T-helper 1 cell (primary cell): ENCODE measurements at places on chromosomes 5 and 9.

GRCh38 chr5:148482697-148483462 is 99.1 kb downstream of the FBXO38 start:
- peak; percentile 39 for DNase-seq

- DNase-seq = no peak
These were observed 221.6 kb upstream of the SLC30A5 start for GRCh38 chr5:68872088-68872839.

DNA sequence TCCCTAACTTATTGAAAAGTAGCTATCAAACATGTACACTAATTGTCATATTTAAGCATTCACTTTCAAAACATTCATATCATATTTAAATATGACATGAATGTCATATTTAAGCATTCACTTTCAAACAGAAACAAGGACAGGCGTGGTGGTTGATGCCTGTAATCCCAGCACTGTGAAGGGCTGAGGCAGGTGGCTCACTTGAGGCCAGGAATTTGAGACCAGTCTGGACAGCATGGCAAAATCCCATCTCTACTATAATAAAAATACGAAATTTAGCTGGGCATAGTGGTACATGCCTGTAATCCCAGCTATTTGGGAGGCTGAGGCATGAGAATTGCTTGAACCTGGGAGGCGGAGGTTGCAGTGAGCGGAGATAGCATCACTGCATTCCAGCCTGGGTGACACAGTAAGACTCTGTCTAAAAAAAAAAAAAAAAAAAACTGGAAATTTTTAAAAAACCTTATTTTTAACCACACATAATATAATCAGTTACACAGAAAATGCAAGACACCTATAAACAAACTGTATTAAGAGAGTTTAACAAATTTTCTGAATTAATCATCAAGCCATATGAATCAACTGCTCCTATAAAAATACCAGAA is 88.1 kb downstream of the LPAR1 start:
- DNase-seq = no peak

- DNase-seq = no peak
These were observed 5.1 kb upstream of the GNPDA1 start for GRCh38 chr5:142017832-142018427.

- no peak for DNase-seq
These were observed 5.7 kb downstream of the GALNT10 start for GRCh38 chr5:154196281-154196680.

DNA sequence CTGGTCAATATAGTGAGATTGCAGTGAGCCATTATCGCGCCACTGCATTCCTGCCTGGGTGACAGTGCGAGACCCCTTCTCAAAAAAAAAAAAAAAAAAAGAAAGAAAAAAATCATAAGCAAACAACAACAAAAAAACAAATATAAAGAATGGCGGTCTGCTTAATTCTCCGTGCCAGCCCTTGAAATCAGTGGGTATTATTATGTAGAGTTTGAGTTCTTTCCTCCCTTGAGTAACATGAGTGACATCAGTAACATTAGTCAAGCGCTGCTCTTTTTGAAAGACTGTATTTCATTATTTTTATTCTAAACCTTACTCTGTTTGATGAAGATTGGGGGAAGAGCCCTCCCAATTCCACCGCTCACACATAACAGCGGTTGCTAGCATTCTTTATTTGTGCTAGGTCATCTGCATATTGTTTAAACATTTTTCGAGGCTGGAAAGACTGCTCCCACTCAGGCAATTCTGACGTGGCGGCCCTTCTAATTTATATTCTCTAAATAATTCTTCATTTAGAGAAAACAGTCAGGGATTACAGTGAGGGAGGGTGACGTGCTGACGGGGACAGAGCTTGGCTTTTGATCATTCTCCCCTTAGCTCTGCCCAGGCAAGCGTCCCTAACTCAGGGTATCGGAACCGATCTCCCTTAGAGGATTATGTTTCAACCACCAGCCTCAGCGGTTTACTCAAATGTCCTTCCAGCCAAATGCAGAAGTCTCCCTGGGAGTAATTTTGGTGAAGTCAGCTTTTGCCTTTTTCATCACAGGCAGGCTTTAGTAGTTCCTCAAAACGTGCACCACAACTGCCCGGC is 860 bp upstream of the MARCHF6 start:
- DNase-seq = no peak

- DNase-seq = no peak
These were observed 66.3 kb upstream of the ZBTB43 start for GRCh38 chr9:126738553-126738952.

DNA sequence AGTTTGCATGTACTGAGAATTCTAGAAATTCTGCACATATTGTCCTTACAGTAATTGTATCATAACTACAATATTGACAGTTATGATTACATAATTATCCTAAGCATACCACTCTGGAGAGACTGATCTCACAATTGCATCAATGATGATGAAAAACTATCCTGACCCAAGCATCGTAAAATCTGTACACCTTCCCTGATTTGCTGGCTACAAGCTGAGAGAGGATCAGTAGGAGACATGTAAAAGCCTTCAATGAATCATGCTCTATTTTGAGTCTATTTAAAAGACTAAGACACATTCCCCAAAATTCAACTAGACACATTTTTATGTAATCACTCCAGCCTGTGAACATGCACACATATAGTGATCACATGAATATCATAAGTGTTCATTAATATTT is 1833.8 kb downstream of the EFNA5 start:
- DNase-seq = no peak

DNA sequence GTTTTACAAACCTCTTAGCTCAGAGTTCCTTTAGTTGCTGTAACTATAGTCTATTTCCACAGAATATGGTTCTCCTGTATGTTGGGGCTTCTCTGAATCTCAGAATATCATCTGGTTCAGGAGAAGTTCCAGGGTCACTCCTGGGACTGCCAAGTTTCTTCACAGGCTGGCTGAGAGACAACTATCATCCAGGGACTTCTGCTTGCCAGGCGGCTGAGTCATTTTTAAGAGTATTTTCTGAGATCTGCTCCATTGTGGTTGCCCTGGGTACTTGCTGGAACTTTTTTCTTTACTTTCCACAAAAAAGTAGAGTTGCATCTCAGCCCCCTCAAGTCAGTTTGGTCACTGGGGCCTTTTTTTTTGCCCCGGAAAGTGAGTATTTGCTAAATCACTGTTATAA is 566.5 kb downstream of the LRRC70 start:
- DNase-seq = no peak

DNA sequence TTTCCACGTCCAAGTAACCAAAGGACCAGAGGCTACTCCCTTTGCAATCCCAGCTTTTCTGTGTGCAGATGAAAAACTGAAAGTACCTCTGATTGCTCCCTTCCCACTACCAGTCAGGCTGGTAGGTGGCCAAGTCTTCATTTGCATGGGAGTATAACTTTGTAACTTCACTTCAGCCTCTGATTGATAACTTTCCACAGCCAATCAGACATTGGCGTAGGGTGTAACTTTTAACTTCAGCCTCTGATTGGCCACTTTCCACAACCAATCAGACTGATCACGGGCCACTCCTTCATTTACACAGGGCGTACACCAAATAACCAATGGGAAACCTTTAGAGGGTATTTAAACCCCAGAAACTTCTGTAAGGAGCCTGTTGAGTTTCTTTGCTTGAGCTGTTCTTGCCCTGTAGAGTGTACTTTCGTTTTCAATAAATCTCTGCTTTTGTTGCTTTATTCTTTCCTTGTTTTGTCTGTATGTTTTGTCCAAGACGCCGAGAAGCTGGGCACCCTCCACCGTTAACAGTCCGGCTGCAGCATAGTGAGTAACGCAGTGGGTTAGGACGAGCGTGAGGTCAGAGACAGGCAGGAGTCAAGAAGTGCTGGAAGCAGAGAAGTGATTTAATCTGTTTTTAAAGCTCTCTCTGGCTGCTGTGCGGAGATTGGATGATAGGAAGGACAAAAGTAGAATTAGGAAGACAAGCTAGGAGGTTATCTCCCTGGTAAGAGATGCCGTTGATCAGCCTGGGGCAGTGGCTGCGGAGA is 3.5 kb upstream of the EXOSC2 start:
- DNase-seq = no peak

DNA sequence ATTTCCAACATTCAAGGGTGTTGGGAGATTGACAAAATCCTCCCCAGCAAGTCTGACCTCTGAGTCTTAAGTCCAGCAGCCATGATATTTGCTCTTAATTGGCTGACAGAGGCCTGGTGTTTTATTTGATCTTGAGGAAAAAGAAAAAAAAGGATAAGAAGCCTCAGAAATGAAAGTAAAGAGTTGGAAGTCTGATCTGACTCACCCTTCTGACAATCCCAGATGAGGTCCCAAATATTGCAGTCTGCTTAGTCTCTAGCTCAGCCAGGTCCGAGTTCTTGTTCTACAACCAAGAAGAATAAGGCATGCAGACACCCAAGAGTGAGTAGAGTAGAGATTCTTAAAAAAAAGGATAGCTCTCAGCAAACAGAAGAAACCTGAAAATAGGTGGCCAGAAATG is 632.5 kb upstream of the ST8SIA4 start:
- no peak for DNase-seq

DNA sequence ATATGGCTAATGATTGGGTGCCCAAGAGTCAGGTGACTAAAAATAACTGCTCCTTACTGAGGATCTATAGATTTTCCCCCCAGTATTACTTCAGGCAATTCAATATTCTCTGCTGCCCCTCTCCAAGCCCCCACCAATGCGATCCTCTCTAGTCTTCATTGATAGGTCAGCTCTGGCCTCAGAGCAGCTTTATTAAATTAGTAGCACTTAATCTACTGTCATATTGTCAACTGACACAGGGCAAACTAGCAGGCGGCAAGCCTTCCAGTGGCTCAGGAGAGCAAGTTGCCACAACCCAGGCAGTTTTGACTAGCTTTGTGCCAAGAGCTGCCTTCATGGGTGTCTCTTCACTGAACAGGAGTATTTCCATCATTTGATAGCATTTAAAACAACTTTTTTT is 462.9 kb downstream of the BNC2 start:
- no peak for DNase-seq
